ENCODE measurements at places on chromosomes 16 and 17. TPM values are rescaled to one million over a fixed set of nuclear protein-coding genes. Genes with fewer than 3 reads are reported as not detected.

The KRTAP2-2 gene
- total RNA-seq = not detected

The CEP131 gene
- 6.1 TPM for total RNA-seq

The OR1A1 gene
- not detected for total RNA-seq

The YBX2 gene
- total RNA-seq = 0.25 TPM

- no peaks in the 10 kb centered on the region for H3K36me3 ChIP-seq
- H3K27me3 ChIP-seq = no peaks in the 10 kb centered on the region
- no peak overlapping the region for H3K4me3 ChIP-seq
- DNase-seq = no peak
- no peak overlapping the region for H3K27ac ChIP-seq
These were observed 37.1 kb downstream of the NUP93 start for GRCh38 chr16:56767024-56767423.

DNA sequence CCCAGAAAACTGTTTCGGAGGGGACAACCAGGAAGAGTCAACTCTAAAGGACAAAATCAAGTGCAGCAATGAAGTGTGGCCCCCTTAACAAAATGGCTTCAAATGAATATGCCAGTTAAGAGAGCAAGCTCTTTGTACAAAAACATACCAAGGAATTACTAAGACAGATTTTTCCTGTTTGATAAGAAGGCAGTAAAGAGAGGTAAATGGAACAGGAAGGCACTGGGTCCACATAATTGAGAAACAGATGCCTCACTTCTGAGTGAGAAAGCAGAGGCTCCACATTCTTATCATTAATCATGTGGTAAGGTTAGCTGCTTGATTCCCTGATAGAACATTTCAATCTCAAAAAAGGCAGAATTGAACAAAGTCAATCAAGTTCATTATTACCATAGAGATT, 44.9 kb downstream of the MBTD1 start:
- peaks cover 54% of the 10 kb centered on the region for H3K36me3 ChIP-seq
- no peaks in the 10 kb centered on the region for H3K27me3 ChIP-seq
- H3K27ac ChIP-seq = no peak overlapping the region
- H3K4me3 ChIP-seq = no peak overlapping the region
- no peak for DNase-seq
- no peaks in the 10 kb centered on the region for H3K4me1 ChIP-seq

GRCh38 chr16:52709306-52709705, 162.4 kb upstream of the TOX3 start:
- H3K27ac ChIP-seq = no peak overlapping the region
- no peak overlapping the region for H3K4me3 ChIP-seq
- no peaks in the 10 kb centered on the region for H3K27me3 ChIP-seq
- no peaks in the 10 kb centered on the region for H3K4me1 ChIP-seq
- no peaks in the 10 kb centered on the region for H3K36me3 ChIP-seq
- DNase-seq = no peak

DNA sequence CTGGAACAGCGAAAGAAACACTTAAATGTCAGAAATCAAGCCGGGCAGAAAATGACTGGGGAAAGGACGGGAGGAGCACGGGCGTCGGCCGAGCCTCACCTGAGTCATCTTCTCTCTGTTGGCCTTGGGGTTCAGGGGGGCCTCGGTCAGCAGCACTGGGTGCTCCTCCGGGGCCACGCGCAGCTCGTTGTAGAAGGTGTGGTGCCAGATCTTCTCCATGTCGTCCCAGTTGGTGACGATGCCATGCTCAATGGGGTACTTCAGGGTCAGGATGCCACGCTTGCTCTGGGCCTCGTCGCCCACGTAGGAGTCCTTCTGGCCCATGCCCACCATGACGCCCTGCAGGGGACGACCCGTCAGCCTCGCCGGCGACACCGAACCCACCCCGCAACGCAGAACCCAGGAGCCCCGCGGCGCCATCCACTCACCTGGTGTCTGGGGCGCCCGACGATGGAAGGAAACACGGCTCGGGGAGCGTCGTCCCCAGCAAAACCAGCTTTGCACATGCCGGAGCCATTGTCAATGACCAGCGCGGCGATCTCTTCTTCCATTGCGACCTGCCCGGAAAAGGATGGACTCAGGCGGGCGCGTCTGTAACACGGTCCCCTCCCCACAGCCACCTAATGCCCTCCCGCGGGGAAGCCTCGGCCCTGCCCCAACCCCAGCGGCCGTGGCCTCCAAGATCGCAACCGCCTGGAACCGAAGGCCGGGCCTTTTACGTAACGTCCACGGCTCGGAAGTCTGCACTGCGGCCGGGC, 616 bp downstream of the ACTG1 start:
- DNase-seq = no peak
- peaks cover 49% of the 10 kb centered on the region for H3K4me1 ChIP-seq
- H3K4me3 ChIP-seq = peak overlapping the region; percentile 99
- peak overlapping the region; percentile 98 for H3K27ac ChIP-seq
- peaks cover 9% of the 10 kb centered on the region for H3K36me3 ChIP-seq

DNA sequence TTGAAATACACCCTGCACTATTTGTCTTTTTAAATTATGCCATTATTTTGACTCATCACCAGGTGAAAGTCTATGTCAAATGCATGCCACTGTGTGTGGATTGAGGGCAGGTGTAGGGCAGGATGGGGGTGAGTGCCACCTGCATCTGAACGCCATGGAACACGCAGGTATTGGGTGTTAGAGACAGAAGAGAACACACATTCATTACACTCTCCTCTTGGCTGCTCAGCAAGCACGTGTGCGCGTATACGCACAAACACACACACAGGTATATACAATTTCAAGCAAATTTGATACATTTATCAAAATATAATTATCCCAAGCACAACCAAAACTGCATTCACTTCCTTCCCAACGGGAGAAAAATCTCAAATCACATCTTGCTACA, 268.9 kb downstream of the NTN1 start:
- peaks cover 24% of the 10 kb centered on the region for H3K4me1 ChIP-seq

DNA sequence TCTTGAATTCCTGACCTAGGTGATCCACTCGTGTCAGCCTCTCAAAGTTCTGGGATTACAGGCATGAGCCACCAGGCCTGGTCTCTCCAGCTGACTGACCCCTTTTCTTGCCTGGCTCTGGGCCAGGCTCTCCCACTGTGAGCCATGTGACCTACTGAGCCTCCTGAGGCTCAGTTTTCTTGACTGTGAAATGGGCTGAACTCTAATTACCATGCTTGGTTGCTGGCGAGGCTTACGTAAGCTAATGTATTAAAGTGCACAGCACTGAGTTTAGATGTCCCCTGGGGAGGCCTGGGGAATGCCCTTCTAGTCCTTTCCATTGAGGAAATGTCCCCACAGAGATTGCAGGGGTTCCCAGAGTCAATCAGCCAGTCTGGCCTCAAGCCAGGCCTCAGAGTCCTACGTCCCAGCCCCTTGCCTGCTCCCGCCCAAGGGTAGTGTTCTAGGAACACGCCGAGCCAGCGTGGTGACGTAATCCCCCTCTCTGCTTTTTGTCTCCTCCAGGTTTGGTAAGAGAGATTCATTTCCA, 45.8 kb upstream of the LGALS9 start:
- no peaks in the 10 kb centered on the region for H3K4me1 ChIP-seq
- H3K27ac ChIP-seq = no peak overlapping the region
- H3K36me3 ChIP-seq = no peaks in the 10 kb centered on the region
- DNase-seq = no peak
- H3K27me3 ChIP-seq = no peaks in the 10 kb centered on the region

DNA sequence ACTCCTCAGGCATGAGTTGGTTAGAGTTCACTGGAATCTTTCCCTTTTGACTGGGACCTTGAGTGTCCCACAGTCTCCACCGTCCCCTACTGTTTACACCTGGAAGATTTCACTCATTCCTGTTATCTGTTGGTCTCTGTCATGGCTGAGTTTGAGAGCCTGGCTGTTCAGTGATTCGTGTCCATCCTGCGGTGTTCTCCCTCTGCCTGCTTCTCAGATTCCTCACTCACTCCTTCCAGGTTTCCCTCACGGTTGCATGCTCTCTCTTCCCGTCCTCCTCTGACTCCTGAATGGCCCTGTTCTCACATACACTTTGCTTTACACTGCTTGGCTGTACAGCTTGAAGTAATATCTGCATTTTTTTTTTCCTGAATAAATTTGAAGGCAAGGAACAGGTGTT, 24.5 kb downstream of the OR1D5 start:
- H3K27ac ChIP-seq = no peak overlapping the region
- no peaks in the 10 kb centered on the region for H3K4me1 ChIP-seq
- no peak overlapping the region for H3K4me3 ChIP-seq
- no peaks in the 10 kb centered on the region for H3K27me3 ChIP-seq
- no peak for DNase-seq

GRCh38 chr17:81364278-81365147, 30.7 kb upstream of the BAHCC1 start:
- DNase-seq = no peak
- H3K27ac ChIP-seq = no peak overlapping the region
- H3K36me3 ChIP-seq = no peaks in the 10 kb centered on the region
- peaks cover 24% of the 10 kb centered on the region for H3K4me1 ChIP-seq
- H3K27me3 ChIP-seq = no peaks in the 10 kb centered on the region

GRCh38 chr17:1487939-1488825, 4.3 kb downstream of the MYO1C start:
- no peaks in the 10 kb centered on the region for H3K27me3 ChIP-seq
- peaks cover 10% of the 10 kb centered on the region for H3K36me3 ChIP-seq
- peak overlapping the region; percentile 96 for H3K4me3 ChIP-seq
- H3K27ac ChIP-seq = peak overlapping the region; percentile 98
- DNase-seq = no peak

DNA sequence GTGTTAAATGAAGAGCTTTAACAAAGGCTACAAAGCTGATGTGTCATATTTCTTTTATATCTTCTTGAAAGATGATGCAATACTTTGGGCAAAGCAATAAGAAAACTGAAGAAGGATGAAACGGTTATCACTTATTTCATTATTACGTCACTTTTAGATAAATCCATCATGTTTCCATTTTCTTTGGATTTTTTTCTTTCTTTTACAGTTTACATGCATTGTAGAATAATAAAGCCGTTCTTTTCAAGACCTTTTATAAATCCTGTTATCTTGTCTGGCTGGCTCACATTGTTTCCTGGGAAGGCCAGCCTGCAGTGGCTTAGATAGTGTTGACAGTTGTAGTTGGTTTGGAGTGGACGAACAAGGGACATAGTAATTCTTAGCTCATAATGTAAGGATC, 28.9 kb downstream of the TANC2 start:
- no peak overlapping the region for H3K27ac ChIP-seq
- H3K4me3 ChIP-seq = no peak overlapping the region
- H3K4me1 ChIP-seq = no peaks in the 10 kb centered on the region
- H3K36me3 ChIP-seq = no peaks in the 10 kb centered on the region

DNA sequence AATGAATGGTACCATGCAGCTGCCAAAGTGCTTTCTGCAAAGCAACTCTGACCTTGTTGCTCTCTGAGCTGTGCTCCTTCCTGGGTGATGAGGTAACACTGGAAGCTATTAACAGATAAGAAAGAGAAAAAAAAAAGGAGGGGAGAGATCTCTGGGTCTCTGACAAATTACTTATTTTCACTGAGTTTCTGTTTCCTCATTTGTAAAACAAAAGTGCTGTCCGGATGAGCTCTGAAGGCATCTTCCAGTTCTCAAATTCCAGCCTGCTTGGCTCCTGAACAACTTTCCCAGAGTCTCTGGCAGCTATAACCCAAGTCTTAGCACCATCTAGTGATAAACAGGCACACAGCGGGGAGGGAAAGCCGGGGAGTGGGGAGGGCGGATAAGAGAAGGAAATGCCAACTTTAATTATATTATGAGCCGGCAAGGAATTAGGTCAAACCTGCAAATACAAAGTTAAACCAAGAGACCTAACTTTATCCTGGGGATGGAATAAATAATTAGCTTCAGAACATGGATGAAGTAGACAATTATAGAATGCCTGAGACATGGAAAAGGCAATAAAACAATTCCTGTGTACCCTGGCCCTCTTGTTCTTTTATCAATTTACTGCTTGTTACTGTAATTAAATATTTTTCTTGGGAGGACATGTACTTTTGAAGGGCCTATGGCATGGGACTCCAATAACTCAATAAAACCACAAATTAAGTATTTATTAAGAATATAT, 61.3 kb upstream of the KIFC3 start:
- H3K36me3 ChIP-seq = no peaks in the 10 kb centered on the region
- H3K27ac ChIP-seq = no peak overlapping the region
- H3K4me1 ChIP-seq = peaks cover 5% of the 10 kb centered on the region

GRCh38 chr17:58321571-58322525, 6.7 kb downstream of the TSPOAP1 start:
- no peaks in the 10 kb centered on the region for H3K36me3 ChIP-seq
- no peak for DNase-seq
- H3K4me3 ChIP-seq = no peak overlapping the region
- H3K27ac ChIP-seq = no peak overlapping the region

- peaks cover 8% of the 10 kb centered on the region for H3K4me1 ChIP-seq
- DNase-seq = no peak
- no peaks in the 10 kb centered on the region for H3K36me3 ChIP-seq
- H3K27me3 ChIP-seq = no peaks in the 10 kb centered on the region
These were observed 22.1 kb downstream of the SOX8 start for GRCh38 chr16:1003391-1004347.

DNA sequence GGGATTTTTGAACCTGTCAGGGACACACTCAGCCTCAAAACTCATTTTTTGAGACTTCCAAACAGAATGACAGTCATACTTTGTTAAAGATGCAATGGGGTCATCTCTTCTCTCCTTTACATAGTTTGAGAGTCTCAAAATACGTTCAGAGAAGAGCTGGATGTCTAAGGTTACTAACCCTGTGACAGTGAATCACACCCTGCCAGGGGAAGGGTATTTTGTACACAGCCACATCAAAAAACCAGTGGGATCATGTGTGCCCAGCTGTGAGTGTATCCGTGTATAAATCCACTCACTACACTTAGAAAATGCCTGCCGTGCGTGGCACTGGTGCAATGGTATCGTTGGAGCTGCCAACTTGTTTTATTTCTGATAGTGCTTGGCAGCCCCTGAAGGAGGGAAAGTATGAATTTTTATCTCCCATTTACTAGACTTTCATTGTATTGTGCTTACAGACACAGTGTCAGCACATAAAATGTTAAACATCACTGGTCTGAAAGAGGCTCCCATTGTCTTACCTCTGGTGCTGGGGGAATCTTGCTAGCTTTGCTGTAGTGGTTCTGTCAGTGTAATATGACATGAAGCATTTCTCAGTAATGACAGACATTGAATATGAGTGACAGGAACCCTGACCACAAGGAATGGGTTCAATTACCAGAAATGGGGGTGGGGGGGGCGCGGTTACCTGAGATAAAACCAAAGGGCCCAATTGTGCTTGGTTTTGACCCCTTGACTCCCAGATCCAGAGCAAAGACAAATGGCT, 256.3 kb downstream of the FTO start:
- H3K36me3 ChIP-seq = no peaks in the 10 kb centered on the region
- no peak overlapping the region for H3K4me3 ChIP-seq
- H3K27me3 ChIP-seq = no peaks in the 10 kb centered on the region
- no peak for DNase-seq

GRCh38 chr16:58413359-58413758, 21.1 kb downstream of the GINS3 start:
- no peak for DNase-seq
- no peak overlapping the region for H3K4me3 ChIP-seq
- H3K4me1 ChIP-seq = peaks cover 4% of the 10 kb centered on the region
- H3K36me3 ChIP-seq = no peaks in the 10 kb centered on the region

GRCh38 chr16:86287664-86288201, 222.6 kb upstream of the FOXF1 start:
- no peaks in the 10 kb centered on the region for H3K36me3 ChIP-seq
- no peak overlapping the region for H3K4me3 ChIP-seq
- DNase-seq = no peak
- no peak overlapping the region for H3K27ac ChIP-seq
- H3K27me3 ChIP-seq = peaks cover 6% of the 10 kb centered on the region
